ENCODE measurements at places on chromosomes 12 and 14. TPM values are rescaled to one million over a fixed set of nuclear protein-coding genes. Genes with fewer than 3 reads are reported as not detected.

BICDL1 gene
- total RNA-seq, result 2.8 TPM

C14orf39 gene
- 3.8 TPM for total RNA-seq

KRT86 gene
- not detected for total RNA-seq

PRPH gene
- not detected for total RNA-seq

GRCh38 chr14:80395031-80395430, 183.7 kb upstream of the DIO2 start:
- no peak for DNase-seq

DNA sequence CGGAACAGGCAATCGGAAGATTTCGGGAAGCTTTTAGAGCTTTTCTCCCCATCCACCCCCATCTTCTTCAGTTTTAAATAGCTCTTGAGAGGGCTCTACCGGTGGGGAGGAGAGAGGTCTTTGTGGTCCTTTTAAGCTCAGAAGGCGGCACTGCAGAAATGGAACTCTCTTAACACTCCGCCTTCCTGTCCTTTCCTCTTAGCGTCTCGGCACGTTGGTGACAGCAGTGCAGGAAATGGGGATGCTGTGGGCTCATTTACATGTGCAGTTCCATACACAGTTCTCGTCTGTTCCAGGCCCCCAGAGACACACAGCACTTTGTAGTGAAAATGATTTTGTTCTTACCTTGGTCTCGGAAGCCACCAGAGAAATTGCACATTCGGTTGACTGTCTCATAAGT, 50.4 kb upstream of the RIN3 start:
- DNase-seq, result no peak

DNA sequence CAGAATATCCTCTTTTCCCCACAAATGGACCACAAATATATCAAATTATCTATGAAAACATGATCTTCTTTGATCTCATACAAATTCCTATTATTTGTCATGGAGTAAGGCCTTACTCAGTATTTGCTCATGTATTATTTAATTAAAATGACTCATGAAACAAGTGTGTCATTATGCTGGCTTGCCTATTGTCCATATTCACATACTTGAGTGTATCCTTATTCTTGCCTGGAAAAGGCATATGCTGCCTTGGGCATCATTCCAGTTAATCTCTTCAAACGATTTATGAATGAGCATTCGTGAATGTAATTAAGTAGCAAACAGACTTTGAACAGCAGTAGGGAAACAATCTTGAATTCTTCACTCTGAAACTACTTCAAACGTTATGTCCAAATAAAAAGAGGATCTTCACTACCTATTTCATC, 22.6 kb upstream of the SNRPF start:
- no peak for DNase-seq

- DNase-seq, result peak; percentile 52
Measured at GRCh38 chr12:104604070-104604994, 147.6 kb downstream of the CHST11 start.

Measured in endothelial cell (in vitro differentiated cells).